Stimulated activated CD4-positive, alpha-beta T cell treated with anti-CD3 and anti-CD28 coated beads, Interleukin-1b, Interleukin-23, amount 100 ng/mL, for 1 hour (primary cell): ENCODE measurements at places on chromosomes 1 and 21.

DNA sequence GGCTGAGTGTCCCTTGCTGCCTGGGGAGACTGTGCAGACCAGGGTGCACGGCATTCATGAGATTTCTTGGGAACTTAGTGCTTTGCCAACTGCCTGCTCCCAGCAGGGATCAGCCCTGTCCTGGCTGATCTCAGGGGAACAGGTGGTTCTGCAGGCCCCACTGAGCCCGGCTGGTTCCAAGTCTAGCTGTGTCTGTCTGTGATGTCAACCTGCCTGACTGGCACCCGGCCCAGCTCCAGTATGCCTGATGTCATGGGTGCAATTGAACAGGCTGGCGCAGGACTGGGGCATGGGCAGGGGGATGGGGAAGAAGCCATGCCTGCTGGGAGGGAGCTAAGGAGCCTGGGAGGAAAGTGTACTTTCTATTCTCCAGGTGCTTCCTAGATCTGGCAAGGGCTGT, 227.1 kb downstream of the GRIK3 start:
- DNase-seq = no peak

DNA sequence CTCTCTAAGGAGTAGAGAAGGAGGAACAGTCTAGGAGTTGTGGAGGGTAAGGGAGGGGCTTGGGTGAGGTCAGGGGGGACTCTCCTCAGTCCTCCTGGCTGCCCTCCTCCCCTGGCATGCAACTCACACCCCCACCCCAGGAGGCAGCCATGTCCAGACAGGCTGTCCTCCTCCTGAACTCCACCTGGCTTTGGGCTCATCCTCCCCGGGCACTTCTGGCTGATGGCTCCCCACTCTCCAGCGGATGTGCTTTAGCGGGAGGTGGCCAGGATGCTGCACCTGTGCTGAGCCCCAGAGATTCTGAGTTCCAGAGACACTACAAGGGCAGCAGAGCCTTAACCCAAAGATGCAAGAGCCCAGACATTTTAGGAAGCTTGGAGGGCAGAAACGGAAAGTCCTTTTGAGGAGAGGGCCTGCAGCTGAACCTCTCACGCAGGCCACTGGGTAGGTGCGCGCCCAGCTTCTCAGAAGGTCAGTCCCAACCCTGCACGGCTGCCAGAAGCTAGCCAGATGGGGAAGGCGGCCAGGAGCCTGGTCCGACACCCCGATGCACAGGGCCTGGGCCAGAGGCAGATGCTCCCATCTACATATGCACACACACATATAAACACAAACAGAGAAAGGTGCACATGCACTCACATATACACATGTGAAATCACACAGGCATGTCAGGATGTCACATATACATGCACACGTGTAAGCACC, 83.4 kb downstream of the PDE9A start:
- DNase-seq = no peak

DNA sequence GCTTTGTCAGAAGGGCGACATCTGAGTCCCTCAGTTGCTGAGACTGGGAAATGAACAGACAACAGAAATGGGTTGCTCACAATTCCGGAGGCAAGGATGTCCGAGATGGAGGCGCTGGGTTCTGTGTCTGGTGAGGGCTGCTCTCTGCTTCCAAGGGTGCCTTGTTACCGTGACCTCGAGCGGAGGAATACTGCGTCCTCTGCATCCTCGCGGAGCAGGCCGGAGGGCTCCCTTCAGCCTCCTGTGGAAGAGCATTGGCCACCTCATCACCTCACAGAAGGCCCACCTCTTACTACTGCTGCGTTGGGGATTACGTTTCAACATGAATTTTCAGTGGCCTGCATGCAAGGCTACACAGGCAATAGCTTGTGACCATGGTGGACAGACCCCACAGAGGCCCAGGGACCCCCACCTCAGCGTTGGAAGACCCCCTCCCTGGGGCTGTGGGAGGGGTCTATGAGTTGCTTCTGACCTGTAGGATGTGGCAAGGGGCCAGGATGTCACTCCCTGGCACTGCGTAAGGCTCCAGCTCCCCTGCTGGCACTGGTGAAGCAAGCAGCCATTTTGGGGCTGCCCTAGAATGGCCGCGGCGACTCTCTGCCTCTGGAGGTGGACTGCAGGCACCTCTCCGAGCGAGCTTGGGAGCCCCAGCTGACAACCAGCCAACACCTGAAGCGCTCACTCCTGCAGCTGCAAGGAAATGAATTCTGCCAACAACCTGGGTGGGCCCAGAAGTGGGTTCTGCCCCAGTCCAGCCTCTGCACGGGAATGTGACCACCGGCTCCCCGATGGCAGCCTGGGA, 36.3 kb upstream of the COL6A1 start:
- no peak for DNase-seq

- DNase-seq = no peak
Measured at GRCh38 chr1:114149211-114149610, 4.5 kb downstream of the SYT6 start.

DNA sequence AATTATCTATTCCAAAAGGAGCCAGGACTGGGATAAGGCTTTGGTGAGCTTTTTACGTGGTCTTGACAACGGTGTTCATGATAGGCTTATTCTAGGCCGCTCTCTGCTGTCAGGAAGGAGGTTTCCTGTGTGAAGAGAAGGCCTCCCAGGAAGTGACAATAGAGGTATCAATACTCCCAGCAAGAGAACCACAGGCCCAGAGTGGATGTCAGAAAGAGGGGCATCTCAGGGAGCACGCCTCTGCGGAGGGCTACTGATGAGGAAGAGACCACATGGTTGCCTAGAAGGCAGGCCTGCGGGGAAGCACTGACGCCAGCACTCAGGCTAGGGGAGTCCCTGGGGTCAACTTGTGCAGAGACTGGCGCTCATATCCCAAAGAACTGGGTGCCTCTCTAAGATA, 60.4 kb downstream of the ITPKB start:
- no peak for DNase-seq

DNA sequence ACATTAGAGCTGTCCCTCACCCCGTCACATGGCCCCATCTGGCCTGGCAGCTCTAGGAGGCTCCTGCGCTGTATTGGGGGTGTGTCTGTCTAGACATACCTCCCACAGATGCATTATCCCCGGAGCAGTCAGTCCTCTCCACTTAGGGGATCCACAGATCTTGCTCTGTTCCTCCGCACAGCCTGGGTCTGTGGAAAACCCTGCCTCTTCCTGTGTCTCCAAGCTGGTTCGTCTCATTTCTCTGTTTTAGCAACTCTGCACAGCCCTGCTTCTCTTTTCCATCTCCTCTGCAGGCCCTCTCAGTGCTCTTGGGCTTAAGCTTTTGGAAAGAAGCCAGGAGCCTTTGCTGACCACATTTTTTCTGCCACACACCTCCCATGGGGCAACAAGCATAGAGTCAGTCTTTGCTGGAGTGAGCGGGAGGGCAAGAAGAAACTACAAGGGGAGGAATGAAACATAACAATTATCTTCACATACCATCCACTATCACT, 241.5 kb downstream of the FOXD2 start:
- DNase-seq = no peak

GRCh38 chr1:107016376-107016978, 40.0 kb upstream of the PRMT6 start:
- DNase-seq = no peak

GRCh38 chr21:42403611-42404231, at the start of gene UBASH3A:
Gene UBASH3A (plus strand): TSS chr21:42403902. CDS start chr21:42403946, 44 bp downstream.
- no peak for DNase-seq

GRCh38 chr1:59057211-59057694, 239.6 kb upstream of the FGGY start:
- DNase-seq = no peak
